ENCODE measurements at places on chromosomes 13 and 19. TPM values are rescaled to one million over a fixed set of nuclear protein-coding genes. Genes with fewer than 3 reads are reported as not detected.

GRCh38 chr13:25887962-25888655 is 163.7 kb downstream of the SHISA2 start:
- no peak for DNase-seq

- DNase-seq, result no peak
Measured at GRCh38 chr19:34336781-34337271, 28.2 kb upstream of the GPI start.

DNA sequence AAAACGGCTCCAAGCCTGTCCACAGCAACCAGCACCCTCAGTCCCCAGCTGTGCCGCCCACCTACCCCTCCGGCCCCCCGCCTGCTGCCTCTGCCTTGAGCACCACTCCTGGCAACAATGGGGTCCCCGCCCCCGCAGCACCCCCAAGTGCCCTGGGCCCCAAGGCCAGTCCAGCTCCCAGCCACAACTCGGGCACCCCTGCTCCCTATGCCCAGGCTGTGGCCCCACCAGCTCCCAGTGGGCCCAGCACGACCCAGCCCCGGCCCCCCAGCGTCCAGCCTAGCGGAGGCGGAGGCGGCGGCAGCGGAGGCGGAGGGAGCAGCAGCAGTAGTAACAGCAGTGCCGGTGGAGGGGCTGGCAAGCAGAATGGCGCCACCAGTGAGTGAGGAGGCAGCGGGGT is 10.6 kb downstream of the CNOT3 start:
- DNase-seq, result no peak

DNA sequence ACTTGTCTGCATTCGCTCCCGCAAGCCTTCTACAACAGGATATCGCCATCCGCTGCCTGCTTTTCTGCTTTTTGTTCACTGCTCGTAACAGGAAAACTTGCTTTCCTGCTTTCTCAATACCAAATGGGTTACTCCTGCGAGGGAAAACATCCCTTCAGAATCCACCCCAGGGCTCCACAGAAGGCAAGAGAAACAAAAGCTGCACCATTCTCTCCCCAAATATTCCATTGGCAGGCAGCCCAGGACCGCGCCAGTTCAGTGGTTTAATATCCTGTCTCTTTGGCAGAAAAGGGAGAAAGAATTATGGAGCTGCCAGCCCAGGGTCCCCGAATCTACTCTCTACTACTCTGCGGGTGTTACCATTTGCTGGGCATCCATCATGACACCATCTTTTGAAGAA is 84.7 kb upstream of the DOCK9 start:
- DNase-seq, result no peak

DNA sequence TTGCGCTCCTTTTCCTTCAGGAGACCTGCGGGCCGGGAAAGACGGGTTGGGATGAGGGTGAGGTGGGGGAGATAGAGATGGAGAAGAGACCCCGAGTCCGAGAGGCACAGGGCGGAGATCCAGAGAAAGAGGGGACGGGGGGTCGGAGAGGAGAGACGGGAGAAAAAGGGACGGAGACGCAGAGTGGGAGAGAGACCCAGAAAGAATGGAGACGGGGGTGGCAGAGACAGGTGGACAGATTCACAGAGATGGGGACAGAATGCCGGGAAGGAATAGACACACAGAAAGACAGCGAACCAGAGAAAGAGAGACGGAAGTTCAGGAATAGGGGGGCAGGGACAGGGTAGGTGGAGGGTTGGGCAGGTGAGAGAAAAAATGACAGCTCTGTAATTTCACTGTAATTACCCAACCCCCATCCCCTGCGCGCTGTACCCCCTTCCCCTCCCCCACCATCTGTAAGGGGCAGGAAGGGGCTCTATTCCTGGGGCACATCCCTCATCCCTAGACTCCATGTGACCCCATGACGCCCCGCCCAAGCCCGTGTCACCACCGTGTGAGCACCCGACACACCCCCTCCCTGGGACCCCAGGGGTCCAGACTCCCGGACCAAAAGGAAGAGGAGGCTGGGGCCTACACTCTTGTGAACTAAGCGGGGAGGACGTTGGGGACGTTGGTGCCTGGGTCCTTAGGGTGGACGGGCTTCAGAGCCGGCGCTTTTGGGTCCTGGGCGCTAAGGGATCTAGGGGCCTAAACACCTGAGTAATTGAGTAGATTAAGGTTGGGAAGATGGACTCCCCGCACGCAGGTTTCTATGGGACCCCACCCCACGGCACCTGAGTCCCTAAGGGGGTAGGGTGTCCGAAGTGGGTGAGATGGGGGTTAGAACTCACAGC is 967 bp downstream of the DBP start:
- no peak for DNase-seq

- no peak for DNase-seq
Measured at GRCh38 chr19:2311093-2311492, 3.1 kb upstream of the LINGO3 start.

GRCh38 chr13:60922576-60923231 is 492.9 kb downstream of the PCDH20 start:
- DNase-seq, result no peak

DNA sequence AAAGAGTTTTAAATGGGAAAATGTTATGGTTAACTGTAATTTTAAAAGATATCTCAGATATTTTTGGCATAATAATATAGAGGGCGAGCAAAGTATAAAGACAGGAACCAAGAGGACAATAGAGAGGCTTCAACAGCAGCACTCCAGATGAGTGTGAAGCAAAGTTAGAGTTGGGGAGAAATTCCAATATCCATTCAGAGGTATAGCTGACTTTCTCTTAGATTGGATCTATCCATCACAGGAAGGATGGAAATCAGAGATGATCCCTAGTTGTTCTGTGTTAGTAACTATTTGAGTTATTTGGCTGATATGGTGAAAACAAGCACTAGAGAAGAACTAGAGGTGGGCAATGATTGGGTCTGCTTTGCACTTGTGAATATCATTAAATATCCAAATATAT is 786.0 kb upstream of the KLHL1 start:
- no peak for DNase-seq

GRCh38 chr13:91369441-91369831 is 21.9 kb downstream of the MIR17HG start:
- no peak for DNase-seq

DNA sequence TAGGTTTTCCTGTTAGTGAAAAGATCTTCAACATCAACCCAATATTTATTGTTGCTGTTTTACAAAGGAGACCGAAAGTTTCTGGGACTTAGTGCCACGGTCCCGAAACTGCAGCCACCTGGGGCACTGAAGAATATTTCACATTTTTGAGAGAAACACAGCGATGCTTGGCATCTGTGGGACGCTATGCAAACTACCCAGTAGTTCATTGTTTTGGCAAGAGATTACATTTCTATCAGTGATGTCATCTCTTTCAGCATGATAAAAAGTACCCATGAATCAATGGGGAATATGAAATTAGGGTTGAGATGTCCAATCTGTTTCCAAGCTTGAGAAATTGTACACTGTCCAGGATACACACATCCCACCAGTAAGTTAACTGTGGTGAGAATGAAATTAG is 43.9 kb downstream of the TGDS start:
- no peak for DNase-seq

GRCh38 chr13:63514886-63515285 is 2099.2 kb upstream of the PCDH20 start:
- DNase-seq, result no peak

- no peak for DNase-seq
Measured at GRCh38 chr19:55209693-55210472, 582 bp upstream of the PTPRH start.

DNA sequence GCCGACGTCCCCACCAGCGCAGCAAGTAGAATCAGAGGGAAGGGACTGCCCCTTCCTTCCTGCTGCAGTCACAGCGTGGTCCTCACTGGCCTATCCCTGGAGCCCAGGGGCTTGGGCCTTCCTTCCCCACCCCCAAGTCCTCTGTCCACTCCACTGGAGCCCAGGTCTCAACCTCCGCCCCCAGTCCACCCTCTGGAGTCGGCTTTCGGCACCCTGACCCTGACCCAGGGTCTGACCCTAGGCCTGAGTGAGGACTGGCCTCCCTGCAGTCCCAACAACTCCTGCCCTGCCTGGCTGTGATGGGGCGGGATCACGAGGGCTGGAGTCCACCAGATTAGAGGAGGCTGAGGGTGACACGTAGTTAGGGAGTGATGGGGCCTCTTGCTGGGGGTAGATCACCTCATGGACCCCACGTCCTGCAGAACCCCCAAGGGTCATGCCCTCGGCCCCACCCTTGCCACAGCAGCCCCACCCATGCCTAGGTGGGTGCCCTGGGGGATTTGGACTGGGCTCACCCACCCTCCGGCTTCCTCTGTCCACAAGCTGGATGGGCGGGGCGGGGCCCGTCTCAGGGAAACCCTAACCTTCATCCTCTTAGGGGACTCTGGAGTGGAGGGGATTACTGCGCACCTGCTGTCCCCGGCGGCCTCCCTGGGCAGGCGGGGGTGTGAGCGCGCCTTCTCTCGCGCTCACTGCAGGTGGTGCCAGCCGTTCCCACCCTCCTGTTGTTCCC is 3.8 kb downstream of the RAX2 start:
- no peak for DNase-seq

DNA sequence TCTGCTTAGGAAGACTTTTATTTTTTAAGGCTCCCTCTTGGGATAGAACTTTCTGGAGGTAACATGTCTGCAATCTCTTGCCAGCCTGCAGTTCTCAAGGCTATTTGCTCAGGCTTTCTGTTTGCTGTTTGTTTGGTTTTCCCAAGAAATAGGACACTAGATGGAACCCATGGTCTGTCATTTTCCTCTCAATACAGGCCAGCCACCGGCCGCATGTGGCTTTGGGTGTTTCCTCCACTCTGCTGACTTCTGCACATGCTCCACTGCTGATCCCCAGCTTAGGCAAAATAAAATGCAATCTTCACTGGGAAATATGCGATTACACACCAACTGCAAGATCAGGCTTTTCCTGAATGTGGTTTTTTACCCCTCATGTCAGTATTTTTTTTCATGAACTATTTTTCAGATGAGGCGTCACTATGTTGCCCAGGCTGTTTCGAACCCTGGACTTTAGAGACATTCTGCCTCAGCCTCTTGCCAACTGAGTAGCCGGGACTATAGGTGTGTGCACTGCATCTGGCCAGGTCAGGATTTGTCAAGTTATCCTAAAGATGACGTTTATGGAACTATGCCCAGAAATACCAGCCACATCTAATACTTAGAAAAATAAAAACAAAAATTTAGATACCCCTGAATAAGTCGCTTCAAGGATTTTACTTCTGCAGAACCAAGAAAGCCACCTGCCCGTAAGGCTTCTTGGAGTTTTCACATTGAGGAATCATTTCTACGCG is 94.3 kb upstream of the PABPC3 start:
- DNase-seq, result no peak

DNA sequence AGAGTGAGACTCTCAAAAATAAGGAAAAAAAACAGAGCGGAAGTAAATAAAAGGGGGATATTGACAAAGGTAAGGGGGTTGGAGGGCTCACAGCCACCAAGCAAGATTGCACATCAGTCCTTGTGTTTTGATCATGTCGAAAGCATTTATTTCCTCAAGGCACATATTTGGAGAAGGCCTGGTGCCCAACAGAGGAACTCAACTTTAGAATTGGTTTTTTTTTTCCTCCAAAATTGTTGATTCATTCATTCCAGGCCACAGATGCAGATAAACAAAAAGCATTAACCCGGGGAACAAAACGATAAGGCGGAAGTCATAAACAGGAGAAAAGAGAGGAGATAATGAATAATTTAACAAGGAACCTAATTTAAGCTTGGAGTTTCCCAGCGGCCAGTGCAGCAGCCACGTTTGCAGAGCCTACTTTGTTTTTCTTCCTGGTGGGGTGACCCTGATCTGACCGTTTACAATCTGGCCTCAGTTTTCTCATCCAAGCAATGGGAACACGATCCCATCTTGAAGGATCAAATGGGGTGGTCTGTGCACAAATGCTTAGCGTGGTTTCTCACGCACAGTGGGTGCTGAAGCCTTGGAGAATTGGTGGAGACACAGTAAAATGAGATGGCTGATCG is 2.1 kb upstream of the PTPRS start:
- no peak for DNase-seq

DNA sequence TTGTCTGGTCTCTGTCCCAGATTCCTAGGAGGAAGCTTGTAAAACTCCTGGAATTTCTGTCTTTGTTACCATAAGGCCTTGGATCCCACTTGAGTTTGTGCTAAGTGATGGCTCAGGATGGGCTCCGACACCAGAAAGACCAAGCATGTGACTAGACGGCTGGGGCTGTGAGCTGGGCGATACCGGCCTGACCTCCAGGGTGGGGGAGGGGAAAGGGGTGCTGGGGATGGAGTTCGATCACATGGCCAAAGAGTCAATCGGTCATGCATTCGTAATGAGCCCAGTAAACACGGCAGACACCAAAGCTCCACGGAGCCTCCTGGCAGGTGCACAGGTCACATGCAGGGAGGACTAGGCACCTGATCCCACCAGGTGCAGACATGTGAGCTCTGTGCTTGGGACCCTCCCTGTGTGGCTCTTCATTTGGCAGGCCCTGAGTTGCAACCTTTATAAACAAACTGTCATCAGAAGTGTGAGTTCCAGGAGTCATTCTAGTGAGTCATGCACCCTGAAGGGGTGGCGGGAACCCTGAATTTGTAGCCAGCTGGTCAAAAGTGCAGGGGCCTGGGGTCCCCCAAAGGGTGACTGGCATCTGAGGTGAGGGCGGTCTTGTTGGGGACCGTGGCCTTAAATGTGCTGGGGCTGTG is 27.1 kb downstream of the ELAVL1 start:
- no peak for DNase-seq

GRCh38 chr19:54439174-54439851 is 9.7 kb upstream of the LENG8 start:
- peak; percentile 77 for DNase-seq

- no peak for DNase-seq
Measured at GRCh38 chr19:51803519-51803918, 8.6 kb downstream of the FPR3 start.

DNA sequence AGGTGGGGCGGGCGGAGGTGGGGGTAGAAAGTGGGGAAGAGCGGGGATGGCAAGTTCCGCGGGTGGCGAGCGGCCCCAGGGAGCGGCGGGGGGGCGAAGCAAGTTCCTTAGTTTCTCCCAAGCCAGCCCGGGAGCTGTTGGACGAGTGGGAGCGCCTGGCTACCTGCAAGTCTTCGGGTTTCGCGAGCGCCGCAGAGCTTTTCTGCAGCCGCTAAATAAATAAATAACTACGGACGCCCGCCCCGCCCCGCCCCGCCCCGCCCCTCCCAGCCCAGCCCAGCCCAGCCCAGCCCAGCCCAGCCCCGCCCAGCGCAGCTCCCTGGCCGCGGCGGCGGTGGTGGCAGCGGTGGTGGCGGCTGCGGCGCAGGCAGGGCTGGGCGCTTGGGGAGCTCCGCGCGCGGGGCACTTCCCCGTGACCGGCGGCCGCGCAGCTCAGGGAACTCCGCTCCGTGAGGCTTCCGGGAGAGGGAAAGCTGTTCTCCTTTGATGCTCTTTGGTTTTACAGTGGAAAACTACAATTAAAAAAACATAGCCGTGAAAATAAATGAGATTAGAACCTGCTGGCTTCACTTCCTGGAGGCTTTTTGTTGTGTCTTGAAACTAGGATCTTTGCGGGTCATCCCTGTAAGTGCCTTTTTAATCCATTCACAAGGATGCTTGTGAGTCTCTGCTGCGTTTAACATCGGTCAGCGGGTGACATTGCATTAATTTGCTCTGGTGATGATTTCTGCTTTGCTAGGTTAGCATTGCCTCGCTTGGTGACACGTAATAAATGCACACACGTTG is at the start of gene UBE2L5:
Gene UBE2L5, plus strand, starts transcription at position 440 of the 786 bp plus-strand sequence. CDS start 5,498 bp downstream, outside the sequence.
- DNase-seq, result peak; percentile 87

ZNF878 gene
- total RNA-seq, result 1.6 TPM

IRGC gene
- total RNA-seq, result not detected

PRR36 gene
- 37.4 TPM for total RNA-seq

DMKN gene
- 0.88 TPM for total RNA-seq

Data from glutamatergic neuron (in vitro differentiated cells).